Hepatocyte (in vitro differentiated cells): ENCODE measurements at places on chromosomes 5 and 9.

GRCh38 chr9:134190232-134191121 lies 26.1 kb upstream of the RNU6ATAC start:
- DNase-seq = no peak

- no peak for DNase-seq
Measured at GRCh38 chr5:96259151-96259772, 173.8 kb downstream of the PCSK1 start.

DNA sequence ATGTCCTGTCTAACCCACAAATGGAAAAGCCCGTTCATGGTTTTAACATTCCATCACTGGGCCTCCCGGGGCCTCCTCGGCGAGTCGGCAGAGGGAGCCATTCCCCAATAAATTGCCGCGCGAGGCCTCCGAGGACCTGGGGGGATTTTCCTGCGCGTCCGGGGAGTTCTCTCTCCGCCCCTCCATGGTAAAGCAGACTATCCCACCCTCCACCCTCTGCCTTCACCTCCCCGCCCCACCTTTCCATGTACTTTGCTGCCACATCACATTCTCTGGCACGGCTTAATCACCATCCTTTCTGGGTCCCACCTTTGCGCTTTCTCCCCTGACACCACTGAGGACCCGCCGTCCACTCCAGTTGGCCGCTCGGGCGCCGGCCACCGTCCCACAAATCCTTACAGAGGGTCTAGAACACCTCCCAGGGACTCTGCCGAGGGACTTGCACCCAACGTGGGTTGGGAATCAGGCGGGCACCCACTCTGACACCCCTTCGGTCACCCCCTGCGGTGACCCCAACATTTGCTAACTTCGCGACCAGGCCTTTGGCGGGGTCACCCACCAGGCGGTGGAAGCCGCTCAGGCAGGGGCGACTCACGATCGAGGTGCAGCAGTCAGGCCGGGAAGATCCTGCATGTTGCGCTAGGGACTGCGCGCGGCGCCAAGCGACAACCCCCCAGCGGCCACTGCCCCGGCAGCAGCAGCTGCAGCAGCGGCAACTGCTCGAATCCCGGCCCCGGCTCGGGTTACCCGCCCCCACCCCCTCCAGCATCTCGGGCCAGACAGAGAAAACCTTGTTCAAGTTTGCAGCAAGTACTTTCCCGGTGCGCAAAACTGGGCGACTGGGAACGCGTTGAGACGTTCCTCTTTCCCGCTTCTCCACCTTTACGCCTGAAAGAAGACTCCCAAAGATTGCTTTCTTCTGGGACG lies at the start of gene MEGF10:
Gene MEGF10, plus strand, starts transcription at position 778 of the 927 bp plus-strand sequence. CDS start 40,513 bp downstream, outside the sequence.
- DNase-seq = peak; percentile 71

DNA sequence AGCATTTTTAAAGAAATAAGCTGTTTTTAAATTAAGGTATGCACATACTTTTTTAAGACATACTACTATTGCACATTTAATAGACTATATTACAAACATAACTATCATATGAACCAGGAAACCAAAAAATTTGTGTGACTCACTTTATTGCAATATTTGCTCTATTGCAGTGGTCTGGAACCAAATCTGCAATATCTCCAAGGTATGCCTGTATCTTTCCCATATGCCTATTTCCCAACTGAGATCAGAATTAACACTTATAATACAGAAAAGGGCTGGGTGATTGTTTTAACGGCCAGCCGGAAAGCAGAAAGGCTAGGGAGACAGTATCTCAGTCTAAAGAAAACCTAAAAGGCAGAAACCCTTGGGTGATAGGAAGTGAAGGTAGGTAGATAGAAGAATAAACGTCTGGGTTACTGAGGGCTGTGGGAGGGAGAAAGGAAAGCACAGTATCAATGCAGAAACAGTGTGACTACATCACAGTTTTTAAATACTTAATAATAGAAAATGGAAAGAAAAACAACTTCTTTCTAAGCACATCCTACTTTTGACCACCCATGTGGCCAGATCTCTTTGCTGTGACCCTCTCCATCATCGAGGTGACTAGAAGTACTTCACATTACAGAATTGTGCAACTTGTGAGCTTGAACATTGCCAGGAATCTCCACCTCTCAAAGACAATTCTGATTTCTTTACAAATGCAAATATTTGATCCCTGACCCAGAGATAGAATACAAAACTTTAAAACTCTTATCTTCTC lies 126.4 kb downstream of the LPAR1 start:
- DNase-seq = no peak

- peak; percentile 19 for DNase-seq
Measured at GRCh38 chr9:69455311-69455710, 130.3 kb downstream of the ENTREP1 start.
